ENCODE measurements at places on chromosomes 4 and X.

DNA sequence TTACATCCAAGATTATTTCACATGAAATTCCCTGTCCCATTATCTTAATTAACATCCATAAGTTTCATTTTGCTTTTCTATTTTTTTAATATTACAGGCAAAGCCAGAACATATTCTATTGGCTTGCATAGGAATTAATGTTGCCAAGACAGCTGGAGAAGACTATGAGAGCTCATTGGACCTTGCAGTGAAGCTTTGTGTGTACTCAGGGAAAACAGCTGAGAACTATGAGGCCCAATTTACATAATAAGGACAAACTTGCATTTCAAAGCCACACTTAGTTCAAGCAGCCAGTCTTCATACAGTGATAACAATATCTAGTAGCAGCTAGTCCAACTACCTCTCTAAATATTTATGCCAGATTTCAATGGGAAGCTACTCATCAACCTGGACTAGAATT lies 134.4 kb downstream of the DDX53 start:
- no peak for DNase-seq

DNA sequence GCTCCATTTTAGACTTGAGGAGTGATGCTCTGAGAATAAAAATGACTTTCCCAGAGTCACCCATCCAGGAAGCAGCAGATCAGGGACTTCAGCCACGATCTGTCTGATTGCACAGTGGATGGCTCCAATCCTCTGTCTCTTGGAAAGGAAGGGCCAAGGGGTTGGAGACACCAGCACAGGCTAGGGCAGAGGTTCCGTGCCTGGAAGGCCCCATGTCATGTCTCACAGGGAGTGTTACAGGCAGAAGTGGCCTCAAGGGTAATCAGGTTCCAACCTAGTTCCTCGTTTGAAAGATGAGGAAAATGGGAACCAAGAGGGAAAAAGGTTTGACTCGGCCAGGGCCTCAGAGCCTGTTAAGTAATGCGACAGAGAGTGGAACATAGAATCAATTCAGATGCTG lies 160.0 kb downstream of the EFNB1 start:
- DNase-seq = no peak

DNA sequence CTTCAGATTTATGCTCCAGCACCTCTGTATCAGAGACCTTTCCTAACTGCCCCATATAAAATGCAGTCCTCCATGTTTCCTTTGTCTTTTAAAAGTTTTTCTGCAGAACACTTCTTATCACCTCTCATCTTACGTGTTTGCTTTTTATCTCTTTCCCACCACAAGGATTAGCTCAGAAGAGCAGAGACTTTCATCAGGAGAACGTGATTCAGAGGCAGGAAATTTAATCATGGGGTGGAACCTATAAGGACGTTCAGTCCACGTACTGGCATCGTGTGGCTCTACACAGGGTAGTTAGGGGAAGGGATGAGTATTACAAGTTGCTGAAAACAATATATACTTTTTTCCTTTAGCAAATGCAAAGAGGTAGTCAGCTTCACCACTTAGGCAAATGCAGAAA lies 98.7 kb downstream of the SORBS2 start:
- DNase-seq = no peak

GRCh38 chr4:78145622-78146021 lies 88.5 kb downstream of the FRAS1 start:
- no peak for DNase-seq

DNA sequence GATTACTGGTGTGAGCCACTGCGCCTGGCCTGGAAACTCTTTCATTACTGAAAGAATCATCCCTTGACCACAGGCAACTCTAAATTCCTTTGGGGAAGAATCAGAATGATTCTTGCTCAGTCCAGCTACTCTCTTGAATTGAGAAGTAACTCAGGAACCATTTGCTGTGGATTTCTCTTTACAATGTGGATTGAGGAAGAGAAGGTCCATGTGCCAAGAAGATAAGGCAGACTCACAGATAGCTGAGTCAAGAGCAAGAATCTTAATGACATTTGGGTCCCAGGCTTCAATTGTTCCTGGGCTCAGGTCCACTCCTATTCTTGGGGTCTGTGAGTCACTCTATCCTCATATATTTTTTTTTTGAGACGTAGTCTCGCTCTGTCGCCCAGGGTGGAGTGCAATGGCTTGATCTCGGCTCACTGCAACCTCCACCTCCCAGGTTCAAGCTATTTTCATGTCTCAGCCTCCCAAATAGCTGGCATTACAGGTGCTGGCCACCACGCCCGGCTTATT lies 6.2 kb upstream of the MGARP start:
- DNase-seq = no peak

GRCh38 chr4:16227462-16227868 lies 1.2 kb upstream of the TAPT1 start:
- DNase-seq = peak; percentile 50

DNA sequence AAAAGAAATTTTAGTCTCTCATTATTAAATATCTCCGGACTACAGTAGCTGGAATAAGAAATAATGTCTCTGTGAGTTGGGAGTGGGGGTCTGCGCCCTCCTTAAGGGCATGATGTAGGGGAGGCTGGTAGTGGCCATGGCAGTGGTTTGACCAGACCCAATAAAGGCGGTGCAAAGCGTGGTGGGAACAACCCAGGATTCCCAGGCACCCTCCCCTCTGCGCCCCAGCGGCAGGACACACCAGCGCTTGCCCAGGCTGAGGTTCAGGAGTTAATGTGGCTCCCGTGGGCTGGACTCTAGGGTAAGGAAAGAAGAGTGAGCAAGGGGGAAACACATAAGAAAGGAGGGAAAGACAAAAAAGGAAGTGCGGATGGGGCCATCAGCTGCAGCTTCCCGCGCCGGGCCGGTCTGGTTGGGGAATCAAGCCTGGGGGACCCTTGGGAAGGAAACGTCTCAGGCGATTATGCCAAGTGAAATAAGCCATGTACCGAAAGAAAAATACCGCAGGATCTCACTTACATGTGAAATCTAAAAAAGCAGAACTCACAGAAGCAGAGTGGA lies 157.5 kb upstream of the SMIM31 start:
- no peak for DNase-seq

GRCh38 chr4:154928640-154929257 lies 147.7 kb downstream of the RBM46 start:
- DNase-seq = peak; percentile 22

- DNase-seq = peak; percentile 66
Observed at GRCh38 chr4:80266902-80267380, 477 bp downstream of the FGF5 start.

DNA sequence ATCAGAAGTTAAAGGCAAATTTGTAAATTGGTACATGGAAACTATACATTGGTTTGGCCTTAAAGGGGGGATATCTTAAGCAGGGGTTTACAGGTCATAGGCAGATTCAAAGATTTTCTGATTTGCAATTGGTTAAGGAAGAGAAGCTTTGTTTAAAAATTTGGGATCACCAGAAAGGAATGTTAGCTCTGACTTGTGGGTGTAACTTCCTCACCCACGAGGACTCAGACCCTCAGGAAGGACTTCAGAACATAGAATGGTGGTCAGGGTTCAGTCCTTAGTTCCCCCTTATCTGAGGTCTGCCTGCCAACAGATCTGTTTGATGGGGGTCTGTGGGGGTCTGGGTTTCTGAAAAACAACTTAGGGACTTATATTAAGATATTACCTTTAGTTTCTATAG lies 427.4 kb upstream of the DIPK2B start:
- DNase-seq = no peak

DNA sequence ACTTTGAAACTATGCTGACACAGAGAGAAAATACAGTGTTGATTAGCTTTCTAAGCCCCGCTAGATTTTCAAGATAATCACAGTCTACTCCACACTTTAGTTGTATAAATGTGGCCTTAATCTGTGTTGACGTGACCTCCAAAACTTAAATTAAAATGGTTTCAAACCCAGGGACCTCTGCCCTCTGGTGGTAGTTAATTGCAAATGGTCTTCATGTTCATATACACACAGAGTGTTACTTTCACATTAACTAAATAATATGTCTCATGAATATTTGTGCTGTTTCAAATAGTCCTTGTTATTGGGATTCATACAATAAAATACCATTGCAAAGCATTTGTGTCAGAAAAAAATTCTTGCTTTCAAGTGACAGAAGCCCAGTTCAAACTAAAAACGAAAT lies 64.3 kb downstream of the TASL start:
- no peak for DNase-seq

DNA sequence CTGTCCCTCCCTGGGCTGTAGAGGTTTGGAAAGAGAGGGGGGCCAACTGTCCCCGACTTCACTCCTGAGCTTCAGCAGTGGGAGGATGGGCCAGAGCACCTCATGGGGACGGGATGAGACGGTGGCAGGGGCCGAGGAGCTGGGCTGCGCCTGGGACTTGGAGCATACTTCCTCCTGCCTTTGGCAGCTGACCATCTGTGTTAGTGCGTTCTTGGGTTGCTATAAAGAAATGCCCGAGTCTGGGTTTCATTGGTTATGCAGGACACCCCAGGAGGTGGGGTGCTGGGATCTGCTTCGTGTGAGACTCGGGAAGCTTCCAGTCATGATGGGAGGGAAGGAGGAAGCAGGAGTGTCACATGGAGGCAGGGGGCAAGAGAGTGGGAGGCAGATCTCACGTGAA lies 7.4 kb downstream of the PSAPL1 start:
- no peak for DNase-seq

DNA sequence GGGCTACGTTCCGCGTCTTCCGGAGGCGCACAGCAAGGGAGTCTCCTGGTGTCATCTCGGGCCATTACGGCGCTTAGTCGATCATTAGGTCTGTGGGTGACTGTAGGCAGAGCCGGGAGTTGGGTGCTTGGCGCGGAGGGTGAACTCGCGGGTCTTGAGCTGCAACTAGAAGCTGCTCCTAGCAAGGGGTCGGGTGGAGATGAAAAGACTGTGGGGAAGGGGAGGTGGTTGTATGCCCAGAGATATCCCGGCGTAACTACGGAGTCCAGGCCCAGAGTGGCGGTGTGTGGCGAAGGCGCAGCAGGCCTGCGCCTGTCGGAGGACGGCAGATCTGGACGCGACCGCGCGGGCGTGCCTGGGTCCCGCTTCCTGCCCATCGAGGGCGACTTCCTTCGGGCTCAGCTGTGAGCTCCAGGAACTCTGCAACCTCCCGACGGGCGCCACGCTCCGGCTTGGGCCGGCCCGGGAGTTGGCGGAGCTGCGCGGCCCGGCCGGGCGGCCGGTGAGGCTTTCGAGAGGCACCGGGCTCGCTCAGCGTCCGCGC lies 2.7 kb upstream of the NKX3-2 start:
- DNase-seq = no peak

DNA sequence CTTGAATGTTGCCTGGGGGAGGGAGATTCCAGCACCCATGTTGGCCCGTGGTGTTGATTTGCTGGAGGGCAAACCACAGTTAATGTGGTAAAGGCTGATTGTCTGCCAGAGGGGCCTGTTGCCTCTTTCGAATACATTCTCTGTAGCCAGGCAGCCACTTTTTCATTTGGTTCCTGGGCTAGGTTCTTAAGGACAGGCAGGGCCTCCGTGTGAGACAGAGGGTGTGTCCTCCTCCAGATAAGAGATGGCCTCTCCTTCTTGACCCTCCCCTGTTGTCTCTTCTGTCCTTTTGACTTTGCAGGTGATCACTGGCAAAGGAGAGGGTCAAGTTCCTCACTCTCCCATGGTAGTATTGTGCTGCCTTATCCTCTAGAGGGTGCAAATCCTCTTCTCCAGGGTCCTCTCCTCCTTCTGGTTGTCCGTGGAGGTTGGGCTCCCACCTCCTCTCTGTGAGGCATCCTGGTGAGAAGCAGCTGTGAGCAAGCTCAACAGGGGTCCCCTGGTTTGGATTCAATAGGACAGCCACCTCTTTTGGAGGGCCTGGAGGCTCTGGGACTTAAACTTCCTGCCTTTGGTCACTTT lies 44.9 kb downstream of the ZNF182 start:
- peak; percentile 5 for DNase-seq

DNA sequence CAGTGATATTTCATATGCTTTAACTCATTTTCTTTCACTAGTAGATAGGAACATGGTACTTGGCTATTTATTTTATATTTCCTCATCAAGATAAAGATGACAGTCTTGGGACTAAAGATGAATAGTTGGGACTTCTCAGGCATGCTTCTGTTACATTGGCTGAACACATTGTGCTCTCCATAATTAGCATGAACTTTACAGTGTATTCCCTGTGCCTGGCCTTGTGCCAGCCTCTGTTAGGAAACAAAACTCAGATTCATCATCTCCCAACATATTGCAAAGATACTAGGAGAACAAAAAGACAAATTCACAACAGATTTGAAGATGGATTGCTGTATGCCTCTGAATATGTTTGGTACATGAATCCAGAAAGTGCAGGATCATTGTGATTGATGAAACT lies 26.4 kb downstream of the GRIA2 start:
- DNase-seq = peak; percentile 33

- DNase-seq = no peak
Observed at GRCh38 chr4:32858971-32859370, 2138.8 kb downstream of the PCDH7 start.

GRCh38 chr4:27005501-27005900 lies 144.9 kb downstream of the STIM2 start:
- DNase-seq = no peak

- peak; percentile 69 for DNase-seq
Observed at GRCh38 chr4:80249144-80249543, 17.3 kb upstream of the FGF5 start.

GRCh38 chrX:68428431-68428830 lies 4.9 kb downstream of the OPHN1 start:
- DNase-seq = no peak

DNA sequence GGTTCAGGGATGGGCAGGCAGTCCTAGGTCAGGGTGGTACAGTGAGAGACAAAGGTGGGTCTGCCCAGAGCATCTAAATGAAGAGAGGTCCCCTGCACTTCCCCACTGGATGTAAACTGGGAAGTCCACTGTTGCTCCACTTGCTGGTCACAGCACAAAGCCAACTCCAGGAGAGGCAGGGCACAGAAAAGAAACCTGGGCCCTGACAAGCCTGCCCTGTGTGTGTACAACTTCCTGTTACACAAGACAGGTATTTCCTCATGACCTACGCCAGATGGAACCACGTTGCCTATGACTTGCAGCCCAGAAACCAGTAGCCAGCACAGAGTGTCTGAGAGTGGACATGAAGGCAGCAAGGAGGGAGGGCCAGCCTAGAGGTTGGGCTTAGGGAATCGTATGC lies 161.8 kb downstream of the SH3KBP1 start:
- no peak for DNase-seq

GRCh38 chr4:179631321-179631720 lies 2189.1 kb upstream of the AGA start:
- DNase-seq = no peak

DNA sequence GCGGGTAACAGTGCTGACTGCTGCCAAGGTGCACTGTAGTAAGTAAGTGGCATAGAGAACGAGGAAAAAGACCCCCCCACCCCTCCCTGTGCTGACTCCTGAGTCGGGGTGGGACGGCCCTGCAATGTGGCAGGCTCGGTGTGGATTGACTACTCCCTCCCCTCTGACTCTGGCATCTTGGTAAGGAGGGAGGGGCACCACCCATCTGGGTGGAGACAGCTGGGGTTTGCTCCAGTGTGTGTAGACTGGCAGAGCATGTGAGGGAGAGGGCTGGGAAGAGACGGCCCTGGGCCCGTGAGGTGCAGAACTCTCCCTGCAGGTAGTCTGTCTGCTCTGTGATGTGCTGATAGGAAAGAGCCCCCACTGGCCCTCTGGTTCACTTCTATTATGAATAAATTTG lies 31.0 kb downstream of the NSG1 start:
- DNase-seq = no peak

GRCh38 chrX:8689473-8689872 lies 42.5 kb downstream of the ANOS1 start:
- no peak for DNase-seq

Data from cerebellar cortex (tissue), 1 donor.